HepG2 (cell line): ENCODE measurements at places on chromosomes 4 and X. TPM values are rescaled to one million over a fixed set of nuclear protein-coding genes. Genes with fewer than 3 reads are reported as not detected.

ATP2B3 gene
- total RNA-seq, result not detected in 2 replicates

GRCh38 chr4:13539047-13539618, 5.2 kb downstream of the NKX3-2 start:
- no peak for DNase-seq

- DNase-seq, result no peak
Observed at GRCh38 chrX:106621836-106622235, 10.1 kb downstream of the RADX start.

GRCh38 chr4:78532046-78532445, 19.5 kb upstream of the ANXA3 start:
- no peak for DNase-seq

LRAT gene
- total RNA-seq, result not detected in 2 replicates

POU4F2 gene
- not detected in 2 replicates for total RNA-seq

DNA sequence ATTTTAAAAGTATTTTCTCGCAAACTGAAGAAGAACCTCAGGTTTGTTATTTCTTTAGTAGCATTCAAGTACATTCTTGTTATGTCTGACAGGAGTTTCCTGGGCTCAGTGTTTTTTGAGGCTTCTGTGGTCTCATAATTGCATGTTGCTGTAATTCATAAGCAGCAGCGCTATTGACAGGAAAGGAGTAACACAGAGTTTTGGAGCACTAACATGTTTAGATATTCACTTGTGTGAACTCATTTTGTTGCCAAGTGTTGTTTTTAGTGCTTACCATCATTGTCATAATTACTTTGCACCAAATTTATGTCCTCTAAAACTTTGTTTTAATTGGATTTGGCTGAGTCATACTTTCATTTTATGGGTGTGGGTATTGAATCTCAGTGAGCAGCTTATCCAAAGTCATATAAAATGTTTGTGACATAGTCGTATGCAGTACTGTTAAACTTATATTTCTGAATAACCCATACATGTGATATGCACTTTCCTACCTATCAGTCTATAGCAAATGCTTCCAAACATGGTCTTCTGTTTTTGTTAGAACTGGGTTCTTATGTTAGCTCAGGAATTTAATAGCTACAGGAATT, 358.7 kb upstream of the CTSO start:
- DNase-seq, result no peak

AGTR2 gene
- not detected in 2 replicates for total RNA-seq

- DNase-seq, result no peak
Observed at GRCh38 chr4:2064276-2064991, 5.3 kb downstream of the NAT8L start.

- no peak for DNase-seq
Observed at GRCh38 chrX:133468051-133468450, 52.8 kb upstream of the GPC4 start.

GRCh38 chr4:126799971-126800574, 832.7 kb upstream of the INTU start:
- no peak for DNase-seq

DNA sequence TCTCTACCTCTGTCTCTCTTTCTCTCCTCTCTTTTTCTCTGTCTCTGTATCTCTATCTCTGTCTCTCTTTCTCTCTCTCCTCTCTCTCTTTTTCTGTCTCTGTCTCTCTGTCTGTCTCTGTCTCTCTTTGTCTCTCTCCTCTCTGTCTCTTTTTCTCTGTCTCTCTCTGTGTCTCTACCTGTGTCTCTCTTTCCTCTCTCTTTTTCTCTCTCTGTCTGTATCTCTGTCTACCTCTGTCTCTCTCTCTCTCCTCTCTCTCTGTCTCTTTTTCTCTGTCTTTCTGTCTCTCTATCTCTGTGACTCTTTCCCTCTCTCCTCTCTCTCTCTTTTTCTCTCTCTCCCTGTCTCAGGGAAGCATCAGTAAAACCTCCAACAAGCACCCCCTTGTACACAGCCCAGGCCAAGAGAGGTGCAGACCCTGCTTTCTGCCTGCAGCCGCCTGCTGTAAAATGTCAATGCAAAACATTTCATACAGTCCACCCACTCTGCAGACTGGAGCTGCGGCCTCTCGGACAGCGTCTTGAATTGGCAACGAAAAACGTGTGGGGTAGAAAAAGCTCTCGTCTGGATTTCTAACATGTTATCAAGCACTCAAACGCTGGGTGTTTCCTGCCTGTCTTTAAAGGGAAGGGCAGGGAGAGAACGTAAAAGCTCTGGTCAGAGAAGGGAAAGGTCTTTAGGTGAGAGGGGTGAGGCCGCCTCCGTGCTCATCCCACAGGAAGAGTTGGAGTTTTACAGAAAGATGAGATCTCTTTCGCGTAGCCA, 3.7 kb upstream of the SHOX start:
- no peak for DNase-seq

- DNase-seq, result no peak
Observed at GRCh38 chr4:94171616-94172015, 36.0 kb upstream of the SMARCAD1 start.

BMX gene
- total RNA-seq, result not detected in 2 replicates

GRCh38 chr4:93540562-93540961, 288.0 kb upstream of the ATOH1 start:
- no peak for DNase-seq

- no peak for DNase-seq
Observed at GRCh38 chrX:51776851-51777250, 33.6 kb downstream of the GSPT2 start.

DNA sequence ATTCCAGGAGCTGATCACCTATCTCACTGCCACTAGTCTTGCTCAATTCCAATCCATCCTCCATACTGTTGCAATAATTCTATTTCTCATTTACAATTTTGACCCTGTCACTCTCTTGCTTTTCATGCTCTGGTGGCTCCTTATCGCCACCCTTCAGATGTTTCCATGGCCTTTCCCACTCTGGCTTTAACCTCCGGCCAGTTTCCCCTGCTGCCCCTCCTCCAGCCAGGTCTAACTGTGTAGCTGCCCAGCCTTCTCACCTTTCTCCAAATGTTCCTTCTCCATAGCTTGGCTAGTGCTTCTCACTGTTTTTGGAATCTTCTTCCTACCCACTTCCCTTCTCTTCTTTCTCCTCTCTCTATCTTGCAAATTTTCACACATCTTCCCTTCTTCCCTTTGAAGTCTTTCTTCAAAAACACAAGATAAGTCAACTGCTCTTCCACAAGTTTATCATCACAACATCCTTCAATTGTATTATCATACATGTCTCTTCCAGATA, 153.8 kb downstream of the COL25A1 start:
- no peak for DNase-seq

DNA sequence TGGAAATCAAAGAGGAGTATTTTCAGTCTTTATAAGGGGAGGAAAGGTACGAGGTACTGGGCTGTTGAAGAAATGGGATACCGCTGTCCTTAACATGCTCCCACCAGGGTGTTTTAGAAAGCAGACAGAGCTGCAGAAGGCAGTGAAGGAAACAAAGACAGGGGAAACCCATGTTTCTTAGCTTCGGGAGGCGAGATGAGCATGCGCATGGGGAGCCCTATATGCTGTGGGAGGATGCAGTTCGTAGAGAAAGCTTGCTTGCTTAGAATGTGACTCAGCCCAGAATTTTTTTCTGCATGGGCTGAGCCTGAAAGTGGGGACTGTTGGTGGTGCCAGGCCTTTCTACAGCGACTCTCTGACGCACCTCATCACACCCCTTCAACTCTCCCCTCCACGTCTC, 28.8 kb upstream of the SCOC start:
- no peak for DNase-seq

GRCh38 chr4:169510617-169511016, 101.8 kb downstream of the NEK1 start:
- no peak for DNase-seq

FSTL5 gene
- total RNA-seq, result 0.07 and 0.28 TPM in 2 replicates

GRCh38 chr4:68606240-68606639, 30.1 kb upstream of the UGT2B17 start:
- no peak for DNase-seq

- no peak for DNase-seq
Observed at GRCh38 chr4:10706236-10706635, 21.7 kb upstream of the CLNK start.

DNA sequence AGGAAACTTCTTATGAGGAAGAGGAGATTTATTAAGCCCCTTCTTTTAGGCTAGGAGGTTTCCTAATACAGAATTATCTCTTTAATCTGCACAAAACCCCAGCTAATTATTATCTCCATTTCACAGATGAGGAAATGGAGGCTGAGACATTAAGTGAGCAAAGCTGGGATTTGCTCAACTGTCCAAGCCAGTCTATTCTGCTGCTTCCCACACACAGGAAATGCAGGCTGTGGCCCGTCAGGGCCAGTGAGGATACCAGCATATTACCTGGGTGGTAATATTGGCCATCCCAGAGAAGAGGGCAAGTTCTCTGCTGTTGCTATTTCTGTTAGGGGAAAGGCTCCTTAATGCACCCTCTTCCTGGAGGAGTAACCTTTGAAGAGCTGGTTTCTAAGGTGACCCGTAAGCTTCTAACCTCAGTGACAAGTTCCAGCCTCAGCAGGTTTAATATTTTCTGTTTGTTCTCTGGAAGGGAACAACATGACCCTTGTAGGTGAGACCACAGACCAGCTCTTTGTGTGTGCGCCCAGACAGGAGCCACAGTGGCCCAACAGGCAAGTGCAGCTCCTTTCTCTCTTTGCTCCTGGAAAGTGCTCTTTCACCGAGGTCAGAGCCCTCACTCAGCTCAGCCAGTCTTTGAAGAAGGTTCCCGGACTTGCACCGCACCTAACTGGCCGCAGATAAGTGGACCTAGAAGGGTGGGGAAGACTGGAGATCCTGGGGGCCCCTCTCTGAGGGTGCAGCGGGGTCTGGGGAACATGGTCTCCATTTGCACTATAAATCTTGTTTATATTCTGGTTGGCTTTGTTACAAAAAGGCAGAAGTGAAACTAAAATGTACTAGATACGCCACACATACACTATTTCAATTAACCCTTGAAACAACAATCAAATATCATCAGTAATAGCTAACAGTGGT, 35.5 kb downstream of the TBC1D9 start:
- peak; percentile 18 for DNase-seq

ADH1A gene
- 0.13 and 0.34 TPM in 2 replicates for total RNA-seq

GRCh38 chr4:119093042-119093827, 42.4 kb upstream of the MYOZ2 start:
- no peak for DNase-seq

DNA sequence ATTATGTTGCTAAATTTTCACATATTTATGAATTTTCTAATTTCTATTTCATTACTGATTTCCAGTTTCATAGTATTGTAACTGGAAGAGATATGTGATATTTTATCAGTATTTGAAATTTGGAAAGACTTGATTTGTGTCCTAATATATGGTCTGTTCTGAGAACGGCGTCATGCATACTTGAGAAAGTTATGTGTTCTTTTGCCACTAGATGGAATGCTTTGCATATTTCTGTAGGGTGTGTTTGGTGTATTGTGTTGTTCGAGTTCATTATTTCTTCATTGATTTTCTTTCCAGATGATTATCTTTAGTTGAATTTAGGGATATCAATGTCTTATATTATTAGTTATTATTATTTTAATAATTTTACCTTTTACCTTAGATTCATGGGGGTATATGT, 110.6 kb upstream of the ITM2A start:
- DNase-seq, result no peak

DNA sequence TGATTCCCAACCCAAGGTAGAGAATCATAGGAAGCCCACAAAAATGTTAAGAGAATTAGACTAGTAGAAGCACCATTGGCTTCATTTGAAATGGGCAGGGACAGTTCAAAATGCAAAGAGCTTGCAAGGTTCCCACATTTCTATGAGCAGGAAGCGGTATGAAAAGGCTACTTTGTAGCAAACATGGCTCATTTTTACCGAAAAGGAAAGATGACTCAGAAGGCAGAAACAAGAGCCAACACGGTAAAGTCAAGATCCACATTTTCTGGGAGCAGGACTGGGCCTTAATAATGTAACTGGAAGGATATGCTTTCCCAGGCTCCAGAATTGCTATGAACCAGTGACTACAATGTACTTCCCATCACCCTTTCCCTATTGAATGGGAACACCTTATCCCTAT, 89.5 kb downstream of the GLRA3 start:
- DNase-seq, result no peak

DNA sequence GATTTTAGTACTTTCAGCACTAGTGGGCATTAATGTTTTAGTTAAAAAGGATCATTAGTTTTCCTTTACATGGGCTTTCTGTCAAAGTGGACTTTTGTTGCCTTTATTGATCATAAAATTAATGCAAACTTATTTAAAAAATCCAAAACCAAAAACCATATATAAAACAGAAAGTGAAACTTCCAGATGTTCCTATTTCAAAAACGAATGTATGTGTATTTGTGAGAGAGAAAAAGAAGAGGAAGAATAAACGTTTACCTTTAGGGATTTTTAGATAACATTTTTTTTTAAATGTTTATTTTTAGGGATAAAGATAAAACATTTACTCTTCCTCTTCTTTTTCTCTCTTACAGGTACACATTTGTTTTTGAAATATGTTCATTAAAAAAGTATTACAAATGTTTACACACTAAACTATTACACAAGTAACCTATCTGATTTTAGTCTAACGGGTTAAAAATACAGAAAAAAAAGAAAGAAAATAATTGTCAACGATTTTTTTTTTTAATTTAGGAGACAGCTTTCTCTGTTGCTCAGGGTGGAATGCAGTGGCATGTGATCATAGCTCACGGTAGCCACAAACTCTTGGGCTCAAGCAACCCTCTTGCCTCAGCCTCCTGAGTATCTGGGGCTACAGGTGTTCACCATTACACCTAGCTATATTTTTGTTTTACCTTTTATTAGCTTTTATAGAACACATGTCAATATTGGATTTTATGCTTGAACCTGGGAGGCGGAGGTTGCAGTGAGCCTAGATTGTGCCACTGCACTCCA, 16.8 kb upstream of the COX18 start:
- DNase-seq, result no peak

DNA sequence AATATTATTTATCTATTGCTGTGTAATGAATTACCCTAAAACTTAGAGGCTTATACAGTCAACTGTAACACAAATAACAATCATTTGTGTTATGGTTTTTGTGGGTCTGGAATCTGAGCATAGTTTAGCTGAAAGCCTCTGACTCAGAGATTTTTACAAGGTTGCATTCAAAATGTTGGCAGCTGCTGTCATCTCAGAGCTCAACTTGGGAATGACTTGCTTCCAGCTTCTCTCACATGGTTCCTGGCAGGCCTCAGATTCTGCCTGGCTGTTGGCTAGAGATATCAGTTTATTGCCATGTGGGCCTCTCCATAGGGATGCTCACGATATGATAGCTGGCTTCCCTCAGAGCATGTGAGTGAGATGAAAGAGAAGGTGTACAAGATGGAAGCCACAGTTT, 70.2 kb upstream of the BRWD3 start:
- no peak for DNase-seq

AIMP1 gene
- 82.9 and 116 TPM in 2 replicates for total RNA-seq

SEPSECS gene
- 14.3 and 17.1 TPM in 2 replicates for total RNA-seq

- DNase-seq, result no peak
Observed at GRCh38 chr4:38603652-38604051, 60.3 kb upstream of the KLF3 start.

DNA sequence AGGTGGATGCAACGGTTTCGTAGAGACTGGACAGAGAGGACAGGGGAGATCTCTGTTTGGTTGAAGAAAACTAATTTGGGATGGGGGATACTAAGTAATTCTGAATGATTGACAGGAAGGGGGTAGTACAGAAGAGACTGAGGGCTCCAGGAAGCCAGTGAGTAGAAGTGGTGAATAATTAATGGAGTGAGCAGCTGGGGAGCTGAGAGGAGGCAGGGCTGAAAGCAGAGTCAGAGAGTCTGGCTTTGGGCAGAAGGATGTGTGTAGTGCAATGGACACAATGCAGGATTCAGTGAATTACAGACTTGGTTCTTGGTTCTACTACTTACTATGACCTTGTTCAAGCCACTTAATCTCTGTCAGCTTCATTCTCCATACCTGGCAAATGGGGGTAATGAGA, 161.7 kb downstream of the RBMX2 start:
- DNase-seq, result no peak
